ENCODE measurements at places on chromosomes 12 and 14.

DNA sequence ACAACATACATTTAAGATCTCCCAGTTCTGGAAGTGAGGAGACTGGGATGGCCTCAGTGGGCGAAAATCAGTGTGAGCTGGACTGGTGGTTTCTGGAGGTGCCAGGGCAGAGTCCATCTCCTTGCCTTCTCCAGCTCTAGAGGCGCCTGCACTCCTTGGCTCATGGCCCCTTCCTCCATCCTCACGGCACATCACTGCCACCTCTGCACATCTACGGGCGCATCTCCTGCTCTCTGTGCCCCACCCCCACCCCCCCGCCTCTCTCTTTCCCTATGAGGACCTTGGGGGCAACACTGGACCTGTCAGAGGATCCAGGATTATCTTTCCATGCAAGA is 62.8 kb upstream of the DIO3 start:
- DNase-seq, result no peak

DNA sequence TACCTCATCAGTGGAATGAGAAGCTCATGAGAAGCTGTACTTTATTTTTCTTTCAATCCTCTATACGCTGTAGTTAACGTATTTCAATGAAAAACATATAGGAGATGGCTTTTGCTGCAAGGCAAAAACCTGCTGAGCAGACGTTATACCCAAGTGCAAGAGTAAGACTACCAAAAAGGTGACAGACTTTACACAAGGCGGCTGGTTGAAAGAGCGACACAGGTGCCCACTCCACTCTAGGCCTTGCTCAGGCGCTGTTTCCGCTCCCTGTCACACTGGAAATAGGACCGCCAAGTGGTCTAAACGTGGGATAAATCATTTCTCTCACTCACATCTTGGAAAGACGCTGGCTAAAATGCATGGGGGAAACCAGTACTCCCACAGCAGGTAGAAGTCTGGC is 54.5 kb downstream of the PPP2R5C start:
- no peak for DNase-seq

DNA sequence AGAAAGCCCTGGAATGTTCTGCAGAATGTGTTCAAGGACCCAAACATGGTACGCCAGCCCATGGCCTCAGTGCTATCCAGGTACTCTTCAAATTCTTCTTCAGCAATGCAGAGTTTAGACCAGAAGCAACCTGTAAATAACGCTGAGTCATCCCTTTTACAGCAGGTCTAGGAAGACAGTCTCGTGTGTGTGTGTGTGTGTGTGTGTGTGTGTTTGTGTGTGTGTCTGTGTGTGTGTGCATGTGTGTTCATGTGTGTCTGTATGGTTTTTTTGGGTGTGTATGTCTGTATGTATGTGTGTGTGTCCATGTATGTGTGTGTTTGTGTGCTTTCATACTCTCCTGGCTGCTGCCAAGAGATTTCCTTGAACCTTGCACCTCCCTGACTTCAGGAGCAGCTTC is 60.1 kb upstream of the RFX4 start:
- DNase-seq, result no peak

- DNase-seq, result peak; percentile 68
Measured at GRCh38 chr12:76030341-76031080, 1.1 kb downstream of the PHLDA1 start.

DNA sequence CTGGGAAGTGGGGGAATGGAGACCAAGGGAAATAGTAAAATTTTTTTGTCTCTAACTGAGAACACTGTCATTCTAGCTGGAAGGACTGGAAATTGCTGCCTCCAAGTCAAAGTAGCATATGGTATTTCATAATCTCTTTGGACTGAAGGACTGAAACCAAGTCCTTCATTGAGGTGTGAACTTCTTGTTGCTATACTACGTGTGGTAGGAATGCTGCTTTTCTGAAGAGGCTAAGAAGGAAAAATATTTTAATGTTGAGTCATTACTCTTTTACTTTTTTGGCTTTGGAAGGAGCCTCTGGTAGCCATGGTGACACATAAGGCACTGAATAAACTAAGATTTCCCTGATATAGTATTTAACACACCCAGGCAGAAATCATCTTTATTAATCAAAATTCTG is 465.4 kb downstream of the NPAS3 start:
- DNase-seq, result no peak

- DNase-seq, result peak; percentile 14
Measured at GRCh38 chr12:81800298-81801148, 41.4 kb upstream of the PPFIA2 start.

GRCh38 chr14:100617410-100618317 is 30.4 kb upstream of the BEGAIN start:
- peak; percentile 90 for DNase-seq

GRCh38 chr12:16331998-16332397 is 15.4 kb upstream of the MGST1 start:
- DNase-seq, result no peak

DNA sequence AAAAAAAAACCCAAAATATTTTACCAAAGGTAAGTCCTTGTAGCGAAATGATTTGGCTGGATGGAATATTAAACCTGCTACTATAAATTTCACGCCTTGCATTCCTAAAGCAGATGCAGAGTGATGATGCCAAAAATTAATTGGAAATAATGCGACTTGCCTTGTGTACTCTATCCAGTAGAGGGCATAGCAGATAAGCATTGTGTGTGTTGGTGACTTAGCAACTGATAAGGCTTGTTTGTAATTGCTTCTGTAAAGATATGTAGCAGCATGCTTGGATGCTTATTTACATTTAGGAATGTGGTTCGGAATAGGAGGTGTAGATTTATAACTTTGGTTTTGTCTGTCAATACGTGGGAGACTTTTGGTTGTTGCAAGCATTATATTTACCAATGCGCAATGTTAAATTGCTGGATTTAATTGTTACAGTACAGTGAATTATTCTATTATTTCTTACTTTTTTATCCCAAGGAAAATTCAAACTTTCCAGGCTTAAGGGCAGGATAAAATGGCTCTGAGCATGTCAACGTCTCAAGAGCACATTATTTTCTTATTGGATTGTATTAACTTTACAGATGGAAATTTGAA is 80.5 kb downstream of the TMEM260 start:
- DNase-seq, result peak; percentile 19

DNA sequence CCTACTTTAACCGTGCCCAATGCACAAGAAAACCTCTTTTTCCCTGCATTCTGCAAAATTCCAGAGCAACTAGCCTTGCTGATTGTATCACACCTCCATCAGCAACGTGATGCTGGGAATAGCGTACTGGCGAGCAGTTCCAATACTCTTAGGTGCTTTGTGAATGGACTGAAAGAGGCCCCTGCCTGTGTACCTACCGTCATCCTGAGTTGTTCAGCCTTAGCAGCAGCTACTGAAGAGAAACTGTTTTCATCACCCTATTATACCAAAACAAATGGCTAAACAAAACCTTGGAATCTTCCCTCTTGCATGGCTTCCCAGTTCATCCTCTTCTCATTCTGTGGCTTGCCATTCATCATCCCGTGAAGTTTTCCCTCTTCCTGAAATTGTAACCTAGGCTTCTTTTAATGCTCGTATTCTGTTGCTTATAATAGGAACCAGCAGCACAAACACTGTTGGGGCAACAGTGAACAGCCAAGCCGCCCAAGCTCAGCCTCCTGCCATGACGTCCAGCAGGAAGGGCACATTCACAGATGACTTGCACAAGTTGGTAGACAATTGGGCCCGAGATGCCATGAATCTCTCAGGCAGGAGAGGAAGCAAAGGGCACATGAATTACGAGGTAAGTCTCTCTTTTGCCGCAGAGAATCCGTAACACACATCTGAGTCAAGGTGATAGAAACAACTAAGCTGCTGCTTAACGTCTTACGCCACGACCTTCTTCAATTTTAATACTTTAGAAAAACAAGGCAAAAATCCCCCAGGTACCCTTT is 41.9 kb downstream of the RAD52 start:
- no peak for DNase-seq

DNA sequence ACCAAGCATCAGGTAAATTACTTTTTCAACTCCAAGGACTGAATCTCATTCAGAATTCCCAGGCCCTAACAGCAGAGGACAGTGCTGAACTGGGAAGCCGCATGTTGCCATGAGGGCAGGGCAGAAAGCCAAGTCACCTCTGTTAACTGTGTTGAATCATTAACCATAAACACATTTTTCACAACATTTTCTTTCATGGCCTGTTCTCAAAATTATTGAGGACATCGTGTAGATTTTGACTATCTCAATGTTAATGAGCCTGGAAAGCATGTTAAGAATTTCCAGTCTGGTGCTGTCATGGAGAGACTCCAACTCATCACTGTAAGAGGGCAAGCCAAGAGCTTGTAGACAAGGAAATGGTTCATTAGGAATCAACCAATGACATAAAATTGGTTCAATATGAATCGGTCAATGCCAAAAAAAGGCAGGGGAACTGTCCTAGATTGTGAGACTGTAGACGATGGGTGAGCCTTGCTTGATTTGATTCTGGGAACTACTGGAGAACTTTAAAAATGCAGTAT is 33.7 kb downstream of the CPM start:
- no peak for DNase-seq

DNA sequence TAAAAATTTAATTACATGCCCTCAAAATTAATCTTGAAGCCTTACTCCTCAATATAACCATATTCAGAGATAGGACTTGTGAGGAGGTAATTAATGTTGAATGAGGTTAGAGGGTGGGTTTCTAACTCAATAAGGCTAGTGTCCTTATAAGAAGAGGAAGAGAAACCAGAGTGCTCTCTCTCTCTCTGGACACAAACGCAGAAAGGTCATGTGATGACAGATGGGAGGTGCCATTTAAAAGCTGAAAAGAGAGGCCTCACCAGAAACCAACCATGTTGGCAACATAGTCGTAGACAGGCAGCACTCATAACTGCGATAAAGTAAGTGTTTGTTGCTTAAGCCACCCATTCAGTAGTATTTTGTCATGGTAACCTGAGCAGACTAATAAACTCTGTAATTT is 378.5 kb upstream of the LMO3 start:
- DNase-seq, result no peak

GRCh38 chr12:109535231-109535862 is 38.0 kb downstream of the MMAB start:
- DNase-seq, result no peak

DNA sequence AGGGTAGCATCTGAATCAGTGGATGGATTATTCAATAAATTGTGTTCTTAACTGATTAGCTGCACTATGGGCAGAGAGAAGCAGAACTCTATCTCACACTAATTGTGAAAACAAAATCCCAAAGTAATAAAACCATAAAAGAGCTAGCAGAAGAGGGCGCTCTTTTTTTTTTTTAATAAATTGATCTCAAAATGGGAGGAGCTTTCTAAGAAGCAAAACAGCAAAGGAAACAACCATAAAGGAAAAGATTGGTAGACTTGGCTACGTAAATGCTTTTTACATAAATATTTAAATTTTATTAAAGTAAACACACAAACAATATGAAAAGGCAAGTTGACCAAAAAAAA is 1.5 kb upstream of the TM7SF3 start:
- DNase-seq, result peak; percentile 81

GRCh38 chr14:64614805-64615391 is 65.1 kb downstream of the PPP1R36 start:
- DNase-seq, result no peak

DNA sequence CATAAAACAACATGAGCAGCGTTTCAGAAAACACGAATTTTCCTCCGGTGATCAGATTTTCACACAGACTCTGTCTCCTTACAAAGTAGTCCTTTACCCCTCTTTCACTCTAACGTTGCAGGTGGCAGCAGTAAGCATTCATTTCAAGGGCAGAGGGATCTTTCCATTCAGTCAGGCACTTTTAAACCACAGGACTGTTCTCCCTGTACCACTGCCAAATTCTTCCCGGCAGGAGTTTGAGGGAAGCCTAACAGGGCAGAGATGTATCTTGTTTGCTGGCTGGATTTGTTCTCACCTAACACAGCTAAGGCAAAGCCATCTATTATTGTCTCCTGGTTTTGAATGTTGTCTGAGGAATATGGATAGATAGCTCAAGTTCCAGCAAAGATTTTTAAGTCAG is 1187.3 kb upstream of the SEL1L start:
- DNase-seq, result peak; percentile 14

GRCh38 chr12:14473707-14474287 is 93.9 kb downstream of the PLBD1 start:
- DNase-seq, result peak; percentile 35

Measured in suppressor macrophage treated with lipopolysaccharide for 1 hour (primary cell).